Endothelial cell of coronary artery (primary cell): ENCODE measurements at places on chromosomes 3 and 15. TPM values are rescaled to one million over a fixed set of nuclear protein-coding genes. Genes with fewer than 3 reads are reported as not detected.

The IRAK2 gene
- 21.5 and 21.7 TPM in 2 replicates for total RNA-seq

The FBLN2 gene
- total RNA-seq = 1.5 and 80.2 TPM in 2 replicates

The HAPLN3 gene
- 6.5 and 22.1 TPM in 2 replicates for total RNA-seq

The RLBP1 gene
- not detected in 2 replicates for total RNA-seq

The RTP1 gene
- total RNA-seq = not detected in 2 replicates

The NLGN1 gene
- 29.4 and 32.2 TPM in 2 replicates for total RNA-seq

The ABCC5 gene
- 16.4 and 20.7 TPM in 2 replicates for total RNA-seq

The ZPLD1 gene
- total RNA-seq = under 0.01 and 0.09 TPM in 2 replicates

The IREB2 gene
- 29.9 and 39.0 TPM in 2 replicates for total RNA-seq

The LRRC31 gene
- total RNA-seq = not detected in 2 replicates

The FOXB1 gene
- total RNA-seq = not detected in 2 replicates

The DLEC1 gene
- under 0.01 TPM in 1 of 2 replicates, not detected in the other for total RNA-seq
